Testis (tissue), 5 donors: ENCODE measurements at places on chromosomes 13 and 19.
A peak's percentile ranks its signal among the peaks of the same experiment; 100 is the strongest.

DNA sequence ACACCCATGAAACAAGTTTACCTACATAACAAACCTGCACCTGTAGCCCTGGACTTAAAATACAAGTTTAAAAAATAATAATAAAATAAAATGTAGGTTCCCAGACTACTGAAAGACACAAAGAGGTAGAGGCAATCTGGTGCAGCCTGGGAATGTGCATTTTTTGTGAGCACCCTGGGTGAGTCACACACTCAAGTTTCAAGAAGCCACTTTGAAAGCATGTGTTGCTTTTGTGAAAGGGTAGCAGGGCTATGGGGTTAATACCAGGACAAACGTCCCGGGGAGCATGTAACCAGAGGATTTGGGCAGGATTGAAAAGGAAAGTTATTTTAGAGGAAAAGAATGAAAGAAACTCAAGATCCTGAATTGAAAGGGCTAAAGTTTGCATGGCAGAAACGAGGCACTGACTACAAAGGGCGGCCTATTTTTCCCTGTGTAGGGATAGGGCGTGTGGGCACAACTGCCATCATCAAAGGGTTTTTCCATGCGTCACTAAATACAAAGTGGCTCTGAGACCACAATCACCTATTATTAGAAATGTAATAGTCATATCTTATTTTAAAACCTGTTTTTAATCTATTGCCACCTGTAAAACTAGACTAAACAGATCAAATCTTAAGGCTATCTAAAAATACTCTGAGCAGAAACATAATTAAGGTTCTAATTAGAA is 314.9 kb downstream of the COG6 start:
- DNase-seq = no peak

- no peak for DNase-seq
These were observed 290.0 kb downstream of the KCTD12 start for GRCh38 chr13:76596216-76596615.

GRCh38 chr13:87035526-87035925 is 635.6 kb upstream of the SLITRK5 start:
- DNase-seq = no peak

- no peak for DNase-seq
These were observed 629.7 kb downstream of the LIG4 start for GRCh38 chr13:107585469-107586180.

DNA sequence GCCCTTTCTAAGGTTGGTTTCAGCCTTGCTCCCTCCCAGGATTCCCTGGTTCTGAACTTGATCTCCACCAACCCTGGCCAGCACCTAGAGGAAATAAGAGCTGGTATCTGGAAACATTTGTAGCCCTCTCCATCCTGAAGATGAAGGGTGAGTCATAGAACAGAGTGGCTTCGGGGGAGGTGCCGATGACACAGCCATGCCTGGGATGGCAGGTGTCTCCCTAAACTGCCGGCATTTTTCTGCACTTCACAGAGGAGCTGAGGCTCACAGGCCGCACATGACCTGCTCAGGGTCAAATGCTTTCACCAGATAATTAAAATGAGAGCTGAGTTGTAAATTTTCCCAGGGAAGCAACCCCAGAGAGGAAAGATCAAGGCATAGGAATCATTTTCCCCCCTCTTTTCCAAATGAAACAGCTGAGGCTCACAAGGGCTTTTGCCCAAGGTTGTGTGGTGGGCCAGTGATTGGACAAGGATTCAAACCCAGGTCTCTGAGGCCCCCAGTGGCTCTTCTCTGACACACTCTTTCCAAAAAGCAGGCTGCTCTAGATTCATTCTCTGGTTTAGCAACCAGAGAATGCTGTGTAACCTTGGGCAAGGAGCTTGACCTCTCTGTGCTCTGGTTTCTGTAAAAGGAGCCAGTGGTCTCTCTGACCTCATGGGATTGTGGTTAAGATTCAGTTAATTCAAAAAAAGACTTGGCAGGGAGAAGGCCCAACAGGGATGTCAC is 1.2 kb upstream of the SLC25A42 start:
- DNase-seq = no peak

DNA sequence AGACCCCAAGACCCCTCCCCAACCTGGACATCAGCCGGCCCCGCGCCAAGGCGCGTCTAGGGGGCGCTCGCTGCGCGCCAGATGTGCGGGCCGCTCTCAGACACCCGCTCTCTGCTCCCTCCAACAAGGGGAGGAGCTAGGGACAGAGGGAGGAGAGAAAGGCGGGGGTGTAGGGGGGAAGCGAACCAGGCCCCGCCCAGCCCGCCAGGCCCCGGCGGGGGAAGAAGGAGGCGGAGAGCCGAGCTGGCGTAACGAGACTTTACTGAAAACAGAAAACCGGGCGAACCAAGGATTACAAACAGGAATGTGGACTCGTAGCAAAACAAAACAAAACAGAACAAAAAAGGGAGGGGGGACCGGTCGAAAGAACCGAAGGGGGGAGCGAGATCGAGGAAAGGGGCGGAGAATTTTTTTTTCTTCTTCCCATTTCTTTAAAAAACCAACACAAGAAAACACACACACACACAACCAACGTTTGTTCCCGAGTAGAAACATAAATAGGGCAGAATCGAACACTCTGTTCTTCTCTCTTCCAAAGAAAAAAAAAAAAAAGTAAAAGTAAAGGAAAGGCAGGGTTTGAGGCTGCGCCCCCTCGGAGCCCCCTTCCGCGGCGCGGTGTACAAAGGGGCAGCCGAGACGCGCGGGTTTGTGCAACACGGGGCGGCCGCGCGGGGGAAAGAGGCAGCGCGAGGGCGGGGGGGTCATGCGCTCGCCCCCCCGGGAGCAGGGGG is 1.7 kb downstream of the JUND start:
- DNase-seq = peak; percentile 94
